ENCODE measurements at places on chromosomes 2 and 18.

DNA sequence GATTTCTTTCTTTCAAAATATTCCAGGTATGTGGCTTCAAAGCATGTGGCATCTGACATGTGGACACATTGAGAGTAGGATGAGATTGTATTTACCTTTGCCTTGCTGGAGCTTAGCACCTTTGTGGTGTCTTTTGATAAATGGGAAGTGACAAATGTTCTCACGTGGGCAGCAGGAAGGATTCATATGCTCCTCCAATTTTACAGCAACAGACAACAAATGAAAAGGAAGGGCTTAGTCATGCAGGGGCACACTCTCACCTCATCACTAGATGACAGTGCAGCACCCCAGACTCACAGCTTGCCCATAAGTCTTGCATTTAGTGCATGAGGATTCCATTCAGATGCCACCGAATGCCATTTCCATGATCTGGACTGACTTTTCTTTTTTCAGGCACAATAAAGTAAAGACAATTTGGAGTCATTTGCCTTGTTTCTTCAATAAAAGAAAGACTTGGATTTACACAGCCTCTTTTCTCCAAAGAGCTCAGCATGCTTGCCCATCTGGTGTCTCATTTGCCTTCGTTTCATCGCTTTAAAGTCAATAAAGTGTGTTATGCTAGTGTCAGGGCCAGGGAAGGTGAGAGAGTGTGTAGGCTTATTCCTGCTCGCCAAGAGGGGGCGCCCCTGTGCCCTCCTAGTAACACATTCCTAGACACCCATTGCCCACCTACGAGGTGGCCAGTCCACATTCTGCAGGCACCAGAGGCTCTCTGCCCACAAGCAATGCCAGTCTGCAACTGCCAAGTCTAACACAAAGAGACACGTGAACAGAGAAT lies 39.6 kb upstream of the DAPL1 start:
- no peak for DNase-seq

- no peak for DNase-seq
These were observed 134.7 kb downstream of the GBX2 start for GRCh38 chr2:236033462-236033861.

- no peak for DNase-seq
These were observed 94.7 kb upstream of the BCL11A start for GRCh38 chr2:60648191-60648590.

DNA sequence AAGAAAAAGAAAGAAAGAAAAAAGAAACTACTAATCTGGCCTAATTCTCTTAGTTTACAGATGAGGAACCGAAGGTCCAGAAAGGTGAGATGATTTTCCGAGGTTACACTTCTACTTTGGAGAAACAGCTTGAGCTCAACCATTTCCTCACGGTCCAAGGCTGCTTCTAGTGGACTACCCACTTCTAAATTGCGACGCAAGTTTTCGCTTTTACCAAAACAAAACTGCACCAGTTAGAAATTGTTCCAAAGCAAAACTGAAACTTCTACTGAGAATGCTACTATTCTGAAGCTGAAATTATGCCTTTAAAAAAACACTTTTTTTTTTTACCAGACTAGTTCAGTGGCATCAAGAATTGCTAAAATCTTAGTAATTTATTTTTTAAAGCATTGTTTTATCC lies 101.6 kb downstream of the INO80D start:
- DNase-seq, result no peak
